ENCODE measurements at places on chromosomes 4 and X. TPM values are rescaled to one million over a fixed set of nuclear protein-coding genes. Genes with fewer than 3 reads are reported as not detected.

GRCh38 chr4:26086621-26087441 lies 172.8 kb downstream of the SMIM20 start:
- H3K4me3 ChIP-seq, result no peak overlapping the region
- H3K27me3 ChIP-seq, result peaks cover 6% of the 10 kb centered on the region
- no peak overlapping the region for H3K27ac ChIP-seq
- DNase-seq, result no peak
- no peaks in the 10 kb centered on the region for H3K36me3 ChIP-seq
- no peaks in the 10 kb centered on the region for H3K4me1 ChIP-seq

- no peaks in the 10 kb centered on the region for H3K36me3 ChIP-seq
- no peaks in the 10 kb centered on the region for H3K27me3 ChIP-seq
- H3K27ac ChIP-seq, result no peak overlapping the region
- H3K4me1 ChIP-seq, result no peaks in the 10 kb centered on the region
- H3K4me3 ChIP-seq, result no peak overlapping the region
Observed at GRCh38 chrX:77938083-77938680, 27.7 kb downstream of the ATP7A start.

DNA sequence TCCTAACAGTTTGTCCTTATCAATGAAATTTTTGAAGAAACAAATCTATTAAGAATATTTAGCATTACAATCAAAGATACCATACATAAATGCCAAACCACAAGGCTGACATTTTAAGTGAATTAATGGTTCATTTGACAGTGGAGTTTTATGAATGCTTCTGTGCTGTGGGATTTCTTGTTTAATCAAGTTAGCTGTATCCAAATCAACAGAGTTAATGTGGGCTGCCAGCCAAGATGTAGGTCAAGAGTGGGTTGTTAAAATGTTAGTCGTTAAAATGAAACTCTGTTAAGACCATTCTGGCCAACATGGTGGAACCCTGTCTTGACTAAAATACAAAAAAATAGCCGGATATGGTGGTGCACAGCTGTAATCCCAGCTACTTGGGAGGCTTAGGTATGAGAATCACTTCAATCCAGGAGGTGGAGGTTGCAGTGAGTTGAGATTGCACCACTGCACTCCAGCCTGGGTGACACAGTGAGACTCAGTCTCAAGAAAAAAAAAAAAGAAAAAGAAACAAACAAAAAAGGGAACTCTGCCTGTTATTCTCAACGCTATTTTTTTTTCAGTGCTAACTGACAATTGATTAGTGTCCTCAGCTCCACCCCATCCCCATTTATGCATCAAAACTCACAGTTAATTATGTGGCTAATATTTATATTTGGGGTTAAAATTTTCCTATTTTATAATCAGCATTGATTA lies 20.2 kb downstream of the GPAT3 start:
- no peaks in the 10 kb centered on the region for H3K4me1 ChIP-seq
- no peaks in the 10 kb centered on the region for H3K27me3 ChIP-seq
- DNase-seq, result no peak
- H3K4me3 ChIP-seq, result no peak overlapping the region

Gene RASL11B
- total RNA-seq, result 4.1 TPM

Gene SULT1E1
- total RNA-seq, result 51.3 TPM
